Iris pigment epithelial cell (primary cell): ENCODE measurements at places on chromosomes 6 and 20.
A peak's percentile ranks its signal among the peaks of the same experiment; 100 is the strongest.

GRCh38 chr6:35925961-35926360 lies 5.1 kb upstream of the SRPK1 start:
- DNase-seq = no peak

DNA sequence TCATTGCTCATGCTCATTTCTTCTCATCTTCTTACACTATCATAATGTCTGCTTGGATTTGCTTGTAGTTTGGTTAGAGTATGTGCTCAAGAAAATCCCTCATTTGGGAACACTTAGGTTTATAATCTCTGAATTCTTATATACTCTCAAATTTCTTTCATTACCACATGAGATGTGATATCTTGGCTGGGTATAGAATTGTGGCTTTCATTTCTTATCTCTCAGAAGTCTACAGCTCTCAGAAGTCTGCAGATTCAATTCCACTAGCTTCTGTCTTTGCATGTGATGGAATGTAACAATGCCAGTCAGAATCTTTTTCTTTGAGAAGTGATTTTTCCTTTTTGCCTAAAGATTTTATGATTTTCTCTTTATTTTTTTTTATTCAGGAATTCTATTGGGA lies 50.9 kb downstream of the STMND1 start:
- DNase-seq = no peak

DNA sequence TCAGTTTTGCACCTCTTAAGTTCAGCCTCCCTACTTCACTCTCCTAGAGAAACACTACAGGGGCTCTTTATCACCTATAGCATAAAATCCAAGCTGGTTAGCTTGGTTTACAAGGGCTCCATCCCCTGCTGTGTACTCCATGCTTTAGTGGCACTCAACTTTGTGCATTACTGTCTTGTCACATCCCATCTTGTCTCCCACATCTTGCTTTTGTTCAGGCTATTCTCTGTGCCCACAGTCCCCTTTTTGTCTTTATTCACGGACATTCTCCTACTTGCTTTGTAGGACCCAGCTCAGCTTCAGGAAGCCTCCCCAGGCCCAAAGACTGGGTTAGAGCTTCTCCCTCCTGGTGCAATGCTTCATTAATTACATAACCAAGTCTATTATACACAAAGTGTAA lies 107.9 kb upstream of the SPACA1 start:
- DNase-seq = no peak

DNA sequence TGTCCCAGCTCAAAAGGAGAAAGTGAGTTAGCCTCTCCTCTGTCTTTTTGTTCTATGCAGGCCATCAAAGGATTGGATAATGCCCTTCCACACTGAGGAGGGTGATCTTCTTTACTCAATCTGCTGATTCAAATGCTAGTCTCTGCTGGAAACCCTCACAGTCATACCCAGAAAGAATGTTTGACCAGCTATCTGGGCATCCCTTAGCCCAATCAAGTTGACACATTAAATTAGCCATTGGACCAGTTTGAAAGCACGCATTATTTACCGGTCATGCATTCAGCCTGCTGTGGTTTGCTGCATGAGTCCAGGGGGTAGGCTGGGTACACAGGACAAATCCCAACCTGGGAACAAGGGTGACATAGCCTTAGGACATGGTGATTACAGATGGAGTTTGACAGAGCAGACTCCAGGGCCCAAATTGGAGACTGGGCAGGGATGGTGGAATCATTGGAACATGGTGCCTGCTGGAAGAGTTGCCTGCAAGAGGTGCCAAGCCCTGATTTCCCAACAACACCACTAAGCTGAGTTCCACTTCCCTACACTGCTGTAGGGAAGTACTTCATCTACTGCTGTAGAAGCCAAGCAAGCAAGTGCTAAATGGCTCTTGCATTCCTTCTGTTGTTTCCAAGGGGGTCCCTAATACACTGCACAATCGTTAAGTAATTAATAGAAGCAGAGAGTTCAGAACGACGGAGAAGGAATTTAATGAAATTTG lies 87.7 kb downstream of the RNF182 start:
- DNase-seq = no peak

DNA sequence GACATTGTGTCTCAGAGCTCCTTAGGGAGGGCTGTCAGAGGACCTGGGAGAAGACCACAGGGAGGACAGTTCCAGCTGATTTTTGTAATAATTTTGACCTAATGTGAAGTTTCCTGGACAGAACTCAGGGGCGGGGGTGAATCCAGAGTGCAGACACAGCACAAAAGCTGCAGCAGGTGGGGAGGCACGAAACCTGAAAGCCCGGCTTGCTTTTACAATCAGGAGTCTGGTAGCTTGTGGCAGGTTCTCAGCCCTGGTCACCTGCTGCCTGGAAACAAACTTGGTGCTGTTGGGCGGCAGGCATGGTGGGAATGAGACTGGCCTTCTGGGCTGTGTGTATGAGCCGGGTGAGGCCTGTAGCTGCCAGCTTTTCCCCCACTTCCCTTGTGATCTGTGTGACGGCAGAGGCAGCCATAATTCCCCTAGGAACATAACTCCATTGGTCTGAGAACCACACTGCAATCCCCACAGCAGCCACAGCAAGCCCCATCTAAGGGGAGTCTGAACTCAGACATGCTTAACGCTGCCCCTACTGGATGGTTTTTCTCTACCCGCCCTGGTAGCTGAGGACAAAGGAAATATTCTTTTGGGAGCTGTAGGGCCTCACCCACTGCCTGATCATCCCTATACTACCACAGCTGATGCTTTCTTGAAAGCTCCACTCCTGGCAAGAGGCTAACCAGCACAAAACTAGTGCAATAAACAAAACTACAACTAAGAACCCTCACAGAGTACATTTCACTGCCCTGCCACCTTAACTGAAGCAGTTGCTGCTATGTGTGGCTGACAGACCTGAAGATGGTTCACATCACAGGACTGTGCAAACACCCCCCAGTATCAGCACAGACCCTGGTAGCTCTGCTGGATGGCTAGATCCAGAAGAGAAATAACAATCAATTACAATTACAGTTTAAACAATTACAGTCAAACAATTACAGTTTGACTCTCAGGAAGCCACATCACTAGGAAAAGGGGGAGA lies 1055.1 kb upstream of the GJE1 start:
- peak; percentile 21 for DNase-seq

DNA sequence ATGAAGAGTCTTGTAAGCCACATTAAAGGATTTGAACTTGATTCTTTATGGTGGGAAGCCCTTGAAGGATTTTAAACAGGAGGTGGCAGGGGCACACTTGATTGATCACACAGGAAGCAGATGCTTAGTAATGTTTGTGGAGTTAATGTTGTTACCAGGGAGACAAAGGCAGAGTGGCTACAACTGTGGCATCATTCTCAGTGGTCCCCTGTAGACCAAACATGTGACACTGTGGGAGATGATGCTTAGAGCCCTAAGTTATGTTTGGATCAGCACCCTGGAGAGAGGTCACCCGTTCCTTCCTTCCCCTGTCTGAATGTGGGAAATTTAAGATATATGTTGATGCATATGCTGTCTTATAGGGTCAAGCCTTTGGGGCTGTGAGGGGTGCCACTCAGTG lies 53.2 kb downstream of the EIF2S2 start:
- peak; percentile 22 for DNase-seq

GRCh38 chr6:31397901-31398525 lies 5.4 kb upstream of the MICA start:
- no peak for DNase-seq

- DNase-seq = no peak
These were observed 78.1 kb downstream of the UNC5CL start for GRCh38 chr6:40960742-40961430.

- no peak for DNase-seq
These were observed 451.6 kb downstream of the FRK start for GRCh38 chr6:115609111-115609510.

- DNase-seq = no peak
These were observed 19.9 kb downstream of the PEDS1 start for GRCh38 chr20:50133474-50134217.

- no peak for DNase-seq
These were observed 10.2 kb downstream of the ZSCAN23 start for GRCh38 chr6:28433119-28433518.

DNA sequence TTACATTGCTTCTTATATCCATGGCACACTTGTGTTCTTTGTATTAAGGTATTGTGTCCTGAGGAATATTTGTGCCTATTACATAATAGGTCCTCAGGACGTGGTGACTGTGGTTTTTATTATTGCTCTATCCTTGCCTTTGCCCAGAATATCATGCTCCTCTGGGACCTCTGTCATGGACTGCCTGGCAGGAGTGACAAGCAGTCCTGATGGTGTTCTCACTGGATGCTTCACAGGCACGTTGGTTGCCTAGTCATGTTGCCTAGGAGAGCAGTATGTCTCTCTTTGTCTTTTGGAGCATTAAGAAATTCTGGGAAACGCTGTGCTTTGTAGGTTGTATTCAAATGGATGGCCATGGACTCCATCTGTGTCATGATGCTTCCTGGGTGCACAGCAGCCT lies 24.7 kb upstream of the MROH8 start:
- no peak for DNase-seq

DNA sequence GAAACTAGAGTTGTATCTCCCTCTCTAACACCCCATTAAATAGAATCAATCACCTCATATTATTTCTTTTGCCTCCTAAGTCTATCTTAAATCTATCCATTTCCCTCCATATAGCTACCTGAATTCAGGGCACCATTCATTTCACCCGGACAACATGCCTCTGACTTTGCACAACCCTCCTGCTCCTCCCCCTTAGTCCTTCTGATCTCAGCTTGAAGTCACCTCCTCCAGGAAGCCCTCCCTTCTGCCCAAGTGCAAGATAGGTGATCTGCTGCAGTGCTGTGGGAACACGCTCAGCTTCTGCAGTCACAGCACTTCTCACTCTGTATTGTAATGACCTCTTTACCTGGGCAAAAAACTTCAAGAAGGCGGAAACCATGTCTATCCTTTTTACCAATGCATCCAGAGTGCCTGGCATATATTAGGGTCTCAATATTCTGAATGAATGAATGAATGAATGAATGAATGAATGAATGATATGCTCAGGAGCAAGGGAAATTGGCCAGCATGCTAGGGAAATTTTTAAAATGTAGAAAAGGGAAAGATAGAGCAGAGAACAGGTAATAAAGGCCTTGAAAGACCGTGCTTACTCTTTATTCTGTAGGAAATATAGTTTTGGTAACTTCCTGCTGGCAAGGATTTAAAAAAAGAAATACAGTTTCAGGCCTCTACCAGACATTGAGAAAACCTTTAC lies 41.7 kb downstream of the MBOAT1 start:
- DNase-seq = no peak

GRCh38 chr6:18308070-18308735 lies 43.9 kb upstream of the DEK start:
- peak; percentile 86 for DNase-seq

DNA sequence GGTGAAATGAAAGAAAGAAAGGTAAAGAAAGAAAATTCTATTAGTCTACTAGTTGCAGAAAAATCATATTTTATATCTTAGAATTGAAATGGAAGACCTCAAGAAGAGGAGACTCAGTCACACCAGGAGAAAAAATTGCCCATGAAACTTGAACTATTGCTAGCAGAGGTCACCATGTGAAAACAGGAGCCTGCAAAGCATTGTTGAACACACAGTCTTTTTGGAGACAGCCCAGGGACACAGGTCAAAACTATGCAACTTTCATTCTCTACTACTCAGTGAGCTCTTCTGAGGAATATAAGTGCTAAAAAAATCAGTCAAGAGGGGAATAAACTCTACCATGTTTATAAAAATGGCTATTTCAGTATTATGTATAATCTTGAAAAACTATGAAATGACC lies 89.8 kb upstream of the TENT5A start:
- peak; percentile 21 for DNase-seq

DNA sequence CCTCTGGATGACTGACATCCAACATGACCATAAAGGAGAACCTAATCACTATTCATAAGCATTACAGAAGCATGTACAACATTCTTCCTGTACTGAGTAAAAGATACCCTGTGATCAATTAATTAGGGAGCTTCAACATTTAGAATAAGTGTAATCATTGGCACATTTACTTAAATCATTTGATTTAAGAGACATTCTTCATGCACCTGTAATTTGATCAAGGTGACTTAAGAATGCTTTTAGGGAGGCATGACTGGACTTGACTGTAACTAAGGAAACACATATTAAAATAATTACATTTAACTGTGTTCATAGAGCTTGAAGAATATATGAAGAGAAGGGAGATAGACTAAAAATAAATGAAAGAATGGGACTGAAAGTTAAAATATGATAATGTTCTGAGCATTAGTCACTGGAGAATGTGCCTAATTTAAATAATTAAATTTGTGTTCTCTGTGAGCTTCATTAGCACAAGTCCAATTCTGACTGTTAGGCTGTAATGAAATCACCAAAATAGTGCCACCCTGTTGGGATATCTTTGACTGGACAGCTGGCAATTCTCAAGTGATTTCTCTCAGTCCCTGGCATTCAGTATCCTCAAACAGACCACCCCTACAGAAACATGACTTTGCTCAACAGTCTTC lies 295.5 kb upstream of the ADGRB3 start:
- DNase-seq = no peak

DNA sequence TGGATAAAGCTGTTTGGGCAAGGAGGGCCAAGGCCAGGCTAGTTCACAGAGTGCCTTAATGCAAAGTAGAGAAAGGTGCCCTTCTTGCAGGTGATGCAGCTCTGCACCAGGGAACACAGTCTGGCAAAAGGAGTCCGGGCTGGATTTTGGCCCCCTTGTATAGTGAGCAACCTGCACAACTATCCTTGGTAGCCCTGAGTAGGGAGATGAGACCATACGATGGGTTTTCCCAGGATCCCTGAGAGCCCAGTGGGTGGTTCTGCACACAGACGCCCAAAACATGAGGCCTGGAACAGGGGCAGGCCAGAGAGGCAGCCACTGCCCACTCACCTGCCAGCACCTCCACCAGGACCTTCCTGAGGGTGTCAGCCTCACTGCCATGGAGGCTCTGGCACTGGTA lies 2.0 kb downstream of the TREM2 start:
- no peak for DNase-seq

- no peak for DNase-seq
These were observed 5.4 kb downstream of the VNN2 start for GRCh38 chr6:132752255-132752654.

- DNase-seq = no peak
These were observed 40.1 kb upstream of the CARMIL1 start for GRCh38 chr6:25239059-25239458.

DNA sequence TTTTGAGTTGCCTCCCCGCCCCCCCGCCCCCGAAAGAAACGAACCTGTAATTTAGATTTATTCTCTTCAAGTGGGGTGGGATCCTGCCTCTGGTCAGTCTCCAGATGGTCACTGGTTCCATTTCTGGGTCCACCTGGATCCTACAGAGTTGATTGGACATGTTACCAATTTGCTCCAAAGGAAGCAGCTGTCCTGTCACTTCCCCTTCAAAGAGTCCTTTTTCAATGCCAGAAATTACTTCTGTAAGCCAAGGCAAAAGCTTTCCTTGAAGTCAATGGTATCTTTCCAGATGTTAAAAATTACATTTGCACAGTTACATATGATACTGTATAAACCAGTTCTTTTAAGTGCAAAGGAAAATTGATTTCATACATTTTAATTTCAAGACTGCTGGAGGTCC lies 12.0 kb upstream of the ANKRD60 start:
- DNase-seq = no peak

DNA sequence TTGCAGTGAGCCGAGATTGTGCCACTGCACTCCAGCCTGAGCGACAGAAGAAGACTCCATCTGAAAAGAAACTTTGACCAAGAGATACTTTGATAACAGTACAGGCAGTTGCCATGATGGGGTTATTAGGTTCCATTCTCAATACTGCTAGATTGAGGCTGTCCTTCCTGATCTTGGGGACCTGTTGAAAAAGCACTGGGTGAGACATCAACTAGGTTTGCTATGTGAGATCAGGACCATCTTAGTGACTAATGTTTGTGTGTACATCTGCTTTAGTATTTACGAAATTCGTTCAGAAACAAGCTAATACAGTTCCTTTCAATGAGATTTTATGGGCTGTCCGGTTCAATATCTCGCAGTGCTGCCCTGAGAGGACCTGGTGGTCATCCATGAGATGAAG lies 2.6 kb downstream of the DSE start:
- no peak for DNase-seq
